Uterus (tissue), 4 donors: ENCODE measurements at places on chromosomes 12 and 14.

DNA sequence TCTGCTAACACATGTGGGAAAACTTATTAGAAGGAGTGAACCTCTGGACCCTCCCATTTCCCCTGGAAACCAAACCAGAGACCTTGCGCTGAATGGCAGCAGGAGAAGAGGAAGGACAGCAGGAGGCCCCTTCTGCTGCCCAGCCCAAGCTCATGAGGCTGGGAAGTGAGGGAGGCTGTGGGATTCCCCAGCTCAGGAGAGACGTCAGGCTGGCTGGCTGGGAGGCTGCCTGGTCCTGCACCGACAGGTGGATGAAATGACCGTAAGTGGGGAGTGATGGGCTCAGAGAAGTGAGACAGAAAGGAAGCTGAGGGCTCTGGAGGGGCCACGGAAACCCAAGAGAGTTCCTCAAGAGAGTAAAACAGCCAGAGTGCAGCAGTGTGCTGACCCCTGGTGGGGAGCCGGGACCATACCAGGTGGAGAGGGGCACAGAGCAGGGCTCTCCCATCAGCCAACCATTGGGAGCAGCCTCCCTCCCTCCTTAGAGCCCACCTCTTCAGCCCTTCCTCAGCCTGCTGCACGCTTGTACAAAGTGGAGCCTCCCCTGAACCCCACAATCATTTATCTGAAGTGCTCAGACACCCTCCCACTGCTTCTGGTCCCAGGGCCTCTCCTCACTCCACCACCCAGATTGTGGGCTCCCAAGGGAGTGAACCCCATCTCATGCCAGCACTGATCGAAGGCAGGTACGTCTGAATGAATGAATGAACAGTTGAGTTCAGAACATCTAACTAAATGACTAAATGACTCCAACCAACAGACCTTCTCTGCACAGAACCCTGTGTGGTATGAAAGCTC is 14.0 kb downstream of the TAMALIN start:
- H3K27ac ChIP-seq = no peak overlapping the region
- H3K4me1 ChIP-seq = no peaks in the 10 kb centered on the region
- no peaks in the 10 kb centered on the region for H3K36me3 ChIP-seq
- no peaks in the 10 kb centered on the region for H3K27me3 ChIP-seq
- H3K4me3 ChIP-seq = no peak overlapping the region

DNA sequence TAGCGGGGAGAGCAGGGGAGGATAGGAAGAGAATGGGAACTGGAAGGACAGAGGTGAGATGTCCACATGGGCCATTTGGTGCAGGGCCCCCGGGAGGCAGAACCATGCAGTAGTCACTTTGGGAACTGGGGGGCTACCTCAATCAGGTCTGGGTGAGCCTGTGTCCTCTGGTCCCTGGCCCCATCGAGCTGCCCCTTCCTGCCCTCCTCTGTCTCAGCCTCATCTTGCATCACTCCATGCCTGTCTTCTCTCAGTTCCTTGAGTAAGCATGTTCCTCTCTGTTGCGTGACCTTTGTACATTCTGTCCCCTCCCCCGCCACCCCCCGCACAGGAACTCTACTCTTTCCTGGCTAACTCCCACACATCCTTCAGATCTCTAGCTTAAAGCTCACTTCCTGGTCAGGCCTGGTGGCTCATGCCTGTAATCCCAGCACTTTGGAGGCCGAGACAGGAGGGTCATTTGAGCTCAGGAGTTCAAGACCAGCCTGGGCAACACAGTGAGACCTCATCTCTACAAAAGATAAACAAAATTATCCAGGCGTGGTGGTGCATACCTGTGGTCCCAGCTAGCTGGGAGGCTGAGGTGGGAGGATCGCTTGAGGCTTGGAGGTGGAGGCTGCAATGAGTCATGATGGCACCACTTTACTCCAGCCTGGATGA is 23.2 kb downstream of the FOS start:
- H3K27ac ChIP-seq = no peak overlapping the region
- H3K27me3 ChIP-seq = no peaks in the 10 kb centered on the region
- H3K4me1 ChIP-seq = no peaks in the 10 kb centered on the region
- peak; percentile 50 for DNase-seq
- no peaks in the 10 kb centered on the region for H3K36me3 ChIP-seq
- H3K4me3 ChIP-seq = no peak overlapping the region

DNA sequence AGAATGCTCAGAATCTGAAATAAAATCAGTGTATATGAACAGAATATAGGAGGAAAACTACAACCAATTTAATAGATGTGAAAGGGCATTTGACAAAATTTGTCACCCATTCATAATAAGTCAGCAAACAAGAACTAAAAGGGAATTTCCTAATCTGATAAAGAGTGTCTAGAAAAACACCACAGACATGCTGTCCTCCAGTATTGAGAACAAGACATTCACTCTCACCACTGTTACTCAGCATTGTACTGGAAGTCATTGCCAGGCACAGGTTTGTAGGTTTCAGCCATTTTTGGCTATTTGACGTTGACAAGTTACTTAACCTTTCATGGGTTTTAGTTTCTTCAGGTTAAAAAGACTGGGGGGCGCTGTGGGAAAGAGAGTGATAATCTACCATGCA is 13.2 kb downstream of the EIF2S1 start:
- H3K4me1 ChIP-seq = no peaks in the 10 kb centered on the region
- H3K27me3 ChIP-seq = no peaks in the 10 kb centered on the region
- H3K4me3 ChIP-seq = no peak overlapping the region
- no peak for DNase-seq

DNA sequence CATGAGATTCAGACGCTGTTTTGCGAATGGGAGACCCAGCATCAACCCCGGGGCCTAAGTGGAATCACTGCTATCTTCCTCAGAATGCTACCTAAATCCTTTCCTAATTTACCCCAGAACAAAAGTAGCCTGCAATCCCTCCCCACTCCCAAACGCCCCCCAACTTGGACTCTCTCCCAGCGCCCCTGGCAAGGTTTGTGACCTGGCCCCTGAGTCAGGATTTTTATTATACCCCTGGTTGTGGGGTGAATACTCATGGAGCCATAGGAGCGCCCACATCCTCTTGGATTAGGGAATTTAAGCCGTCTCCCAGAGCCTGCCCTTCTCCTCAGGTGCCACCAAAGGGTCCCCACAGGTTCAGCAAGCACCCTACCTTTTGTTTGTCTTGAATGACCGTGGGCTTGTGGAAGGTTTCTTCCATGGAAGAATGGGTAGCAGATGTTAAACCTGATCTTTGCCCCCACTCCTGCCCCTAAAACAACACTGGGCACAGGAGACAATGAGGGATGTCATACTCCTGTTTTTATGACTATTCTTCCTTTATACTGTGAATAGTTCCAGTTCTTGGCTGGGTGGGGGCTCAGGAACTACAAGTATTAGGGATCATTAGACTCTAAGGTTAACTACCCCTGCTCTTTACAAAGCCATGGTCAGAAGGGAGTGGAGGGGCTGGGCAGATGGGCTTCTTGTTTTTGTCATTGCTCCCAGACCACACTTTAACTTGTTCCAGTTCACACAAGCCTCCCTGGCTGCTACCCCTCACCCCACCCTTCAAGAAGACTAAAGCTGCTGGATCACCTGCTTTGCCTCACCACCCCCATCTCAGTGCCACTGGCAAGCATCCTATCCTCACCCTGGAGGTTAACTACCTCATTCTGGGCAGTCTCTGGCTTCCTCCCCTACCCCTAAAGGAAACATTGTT is 630 bp downstream of the MYL6B start:
- no peaks in the 10 kb centered on the region for H3K36me3 ChIP-seq
- no peaks in the 10 kb centered on the region for H3K27me3 ChIP-seq
- DNase-seq = no peak
- H3K27ac ChIP-seq = peak overlapping the region; percentile 91

GRCh38 chr14:90499121-90499520 is 102.3 kb downstream of the CALM1 start:
- H3K27me3 ChIP-seq = no peaks in the 10 kb centered on the region
- H3K27ac ChIP-seq = no peak overlapping the region
- no peak overlapping the region for H3K4me3 ChIP-seq

- H3K4me1 ChIP-seq = no peaks in the 10 kb centered on the region
- no peak for DNase-seq
- H3K36me3 ChIP-seq = no peaks in the 10 kb centered on the region
- no peaks in the 10 kb centered on the region for H3K27me3 ChIP-seq
- H3K4me3 ChIP-seq = no peak overlapping the region
These were observed 3.7 kb downstream of the SLC25A21 start for GRCh38 chr14:37168721-37169120.

GRCh38 chr14:64891839-64892375 is 12.2 kb upstream of the SPTB start:
- no peaks in the 10 kb centered on the region for H3K27me3 ChIP-seq
- H3K4me1 ChIP-seq = no peaks in the 10 kb centered on the region
- no peak overlapping the region for H3K27ac ChIP-seq
- DNase-seq = no peak

DNA sequence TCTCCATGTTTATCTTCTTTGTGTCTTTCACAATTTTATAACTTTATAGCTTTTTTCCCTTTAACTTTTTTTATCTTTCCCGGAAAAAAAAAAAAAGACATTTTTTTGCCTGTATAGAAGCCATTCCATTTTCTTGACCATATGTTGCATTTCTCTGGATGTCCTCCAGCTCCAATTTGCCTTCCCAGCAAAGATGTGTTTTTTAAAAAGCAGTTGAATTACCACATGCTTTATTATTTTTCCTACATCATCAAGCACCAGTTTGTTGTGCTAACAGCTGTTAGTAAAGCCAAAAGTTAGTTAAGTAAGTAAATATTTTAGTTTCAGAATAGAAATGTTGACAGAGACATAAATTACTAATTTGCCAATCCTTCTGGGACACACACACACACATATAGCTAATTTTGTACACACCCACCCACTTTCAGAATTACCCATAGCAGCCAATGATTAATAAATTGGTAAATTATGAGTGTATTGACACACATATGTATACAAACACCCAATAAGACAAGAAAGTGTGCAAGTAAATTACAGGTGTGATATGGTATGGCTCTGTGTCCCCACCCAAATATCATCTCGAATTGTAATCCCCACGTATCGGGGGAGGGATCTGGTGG is 118.3 kb downstream of the SLC38A6 start:
- H3K4me1 ChIP-seq = no peaks in the 10 kb centered on the region
- H3K4me3 ChIP-seq = no peak overlapping the region
- DNase-seq = no peak
- H3K27me3 ChIP-seq = no peaks in the 10 kb centered on the region
- H3K36me3 ChIP-seq = no peaks in the 10 kb centered on the region

- DNase-seq = no peak
- H3K4me1 ChIP-seq = no peaks in the 10 kb centered on the region
- no peaks in the 10 kb centered on the region for H3K36me3 ChIP-seq
- no peak overlapping the region for H3K4me3 ChIP-seq
- H3K27ac ChIP-seq = no peak overlapping the region
- H3K27me3 ChIP-seq = no peaks in the 10 kb centered on the region
These were observed 36.6 kb upstream of the SPPL3 start for GRCh38 chr12:120940799-120941198.

- H3K27ac ChIP-seq = peak overlapping the region; percentile 99
- H3K36me3 ChIP-seq = no peaks in the 10 kb centered on the region
- no peak overlapping the region for H3K4me3 ChIP-seq
- H3K27me3 ChIP-seq = no peaks in the 10 kb centered on the region
These were observed 58.8 kb downstream of the TTC7B start for GRCh38 chr14:90757452-90757851.

DNA sequence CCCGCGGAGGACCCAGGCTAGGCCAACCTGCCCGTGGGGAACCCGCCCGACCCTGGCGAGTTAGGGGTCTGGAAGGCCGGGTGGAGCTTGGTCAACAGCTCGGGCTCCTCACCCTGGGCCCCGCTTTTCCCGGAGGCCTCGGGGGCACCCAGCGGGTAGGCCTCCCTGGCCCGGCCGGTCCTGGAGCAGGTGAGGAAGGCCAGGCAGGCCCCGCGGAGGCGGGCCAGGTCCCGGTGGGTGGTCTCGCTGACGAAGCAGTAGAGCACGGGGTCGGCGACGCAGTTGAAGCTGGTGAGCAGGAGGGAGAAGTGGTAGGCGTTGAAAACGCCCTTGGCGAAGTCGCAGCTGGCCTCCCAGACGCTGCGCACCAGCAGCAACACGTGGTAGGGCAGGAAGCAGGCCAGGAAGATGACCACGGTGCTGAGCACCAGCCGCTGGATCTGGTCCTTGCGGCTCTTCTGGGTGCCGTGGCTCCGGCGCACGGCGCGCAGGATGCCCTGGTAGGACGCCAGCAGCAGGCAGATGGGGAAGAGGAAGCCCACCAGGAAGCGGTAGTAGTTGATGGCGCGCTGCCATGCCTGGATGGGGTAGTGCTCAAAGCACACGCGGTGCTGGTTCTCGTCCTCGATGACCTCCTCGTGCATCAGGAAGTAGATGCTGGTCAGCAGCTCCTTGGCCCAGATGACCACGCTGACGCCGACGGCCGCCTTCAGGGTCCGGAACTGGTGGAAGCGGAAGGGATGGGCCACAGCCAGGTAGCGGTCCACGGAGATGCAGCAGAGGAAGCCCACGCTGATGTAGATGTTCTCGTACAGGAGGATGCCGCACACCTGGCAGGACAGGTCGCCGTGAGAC is 10.3 kb downstream of the GPR68 start:
- H3K36me3 ChIP-seq = no peaks in the 10 kb centered on the region
- DNase-seq = no peak
- H3K27ac ChIP-seq = no peak overlapping the region
- H3K27me3 ChIP-seq = no peaks in the 10 kb centered on the region
- H3K4me1 ChIP-seq = no peaks in the 10 kb centered on the region
- H3K4me3 ChIP-seq = no peak overlapping the region

GRCh38 chr14:103846543-103847450 is 578 bp downstream of the PPP1R13B start:
- peak overlapping the region; percentile 75 for H3K27ac ChIP-seq
- H3K36me3 ChIP-seq = no peaks in the 10 kb centered on the region
- H3K4me1 ChIP-seq = no peaks in the 10 kb centered on the region
- no peaks in the 10 kb centered on the region for H3K27me3 ChIP-seq
- peak overlapping the region; percentile 92 for H3K4me3 ChIP-seq

DNA sequence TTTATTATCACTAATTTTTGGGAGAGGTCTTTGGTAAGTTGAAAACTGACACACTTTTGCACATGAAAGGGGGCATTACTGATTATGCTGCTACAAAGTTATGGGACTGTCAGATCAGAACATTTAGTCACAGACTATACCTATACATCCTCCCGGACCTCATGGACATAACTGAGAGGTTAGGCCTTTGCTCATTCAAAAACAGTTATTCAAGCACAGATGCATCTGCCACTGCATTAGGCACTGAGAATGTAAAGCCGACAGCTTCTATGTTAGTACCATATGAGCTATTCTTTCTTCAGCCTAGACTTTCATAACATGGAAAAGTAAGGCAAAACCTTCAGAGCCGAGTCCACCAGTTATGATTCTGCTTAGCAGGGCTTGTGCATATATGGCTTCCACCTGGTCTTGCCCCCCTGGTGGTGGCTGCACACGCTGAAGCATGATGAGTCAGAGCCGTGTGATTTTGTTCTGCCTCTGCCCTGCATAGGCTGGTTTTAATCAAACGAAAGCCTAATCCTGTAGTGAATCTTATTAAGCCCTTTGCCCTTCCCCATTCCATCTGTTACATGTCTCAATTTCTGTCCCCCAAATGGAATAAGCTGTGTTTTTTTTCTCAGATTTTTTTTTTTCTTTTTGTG is 21.8 kb upstream of the RNU6-8 start:
- peak; percentile 41 for DNase-seq
- H3K4me1 ChIP-seq = no peaks in the 10 kb centered on the region
- no peaks in the 10 kb centered on the region for H3K36me3 ChIP-seq
- peak overlapping the region; percentile 65 for H3K27ac ChIP-seq
- no peak overlapping the region for H3K4me3 ChIP-seq
